Dermis blood vessel endothelial cell (primary cell): ENCODE measurements at places on chromosomes 11 and 22. TPM values are rescaled to one million over a fixed set of nuclear protein-coding genes. Genes with fewer than 3 reads are reported as not detected.

The APOA5 gene
- not detected in 2 replicates for total RNA-seq

The KCTD14 gene
- total RNA-seq = 0.51 and 1.1 TPM in 2 replicates

The LGR4 gene
- total RNA-seq = 1.9 and 3.6 TPM in 2 replicates

The OR5F1 gene
- total RNA-seq = not detected in 2 replicates

The DSCAML1 gene
- under 0.01 TPM in 1 of 2 replicates, not detected in the other for total RNA-seq

The YDJC gene
- total RNA-seq = 21.3 and 25.0 TPM in 2 replicates

The ACTN3 gene
- under 0.01 and 0.14 TPM in 2 replicates for total RNA-seq

DNA sequence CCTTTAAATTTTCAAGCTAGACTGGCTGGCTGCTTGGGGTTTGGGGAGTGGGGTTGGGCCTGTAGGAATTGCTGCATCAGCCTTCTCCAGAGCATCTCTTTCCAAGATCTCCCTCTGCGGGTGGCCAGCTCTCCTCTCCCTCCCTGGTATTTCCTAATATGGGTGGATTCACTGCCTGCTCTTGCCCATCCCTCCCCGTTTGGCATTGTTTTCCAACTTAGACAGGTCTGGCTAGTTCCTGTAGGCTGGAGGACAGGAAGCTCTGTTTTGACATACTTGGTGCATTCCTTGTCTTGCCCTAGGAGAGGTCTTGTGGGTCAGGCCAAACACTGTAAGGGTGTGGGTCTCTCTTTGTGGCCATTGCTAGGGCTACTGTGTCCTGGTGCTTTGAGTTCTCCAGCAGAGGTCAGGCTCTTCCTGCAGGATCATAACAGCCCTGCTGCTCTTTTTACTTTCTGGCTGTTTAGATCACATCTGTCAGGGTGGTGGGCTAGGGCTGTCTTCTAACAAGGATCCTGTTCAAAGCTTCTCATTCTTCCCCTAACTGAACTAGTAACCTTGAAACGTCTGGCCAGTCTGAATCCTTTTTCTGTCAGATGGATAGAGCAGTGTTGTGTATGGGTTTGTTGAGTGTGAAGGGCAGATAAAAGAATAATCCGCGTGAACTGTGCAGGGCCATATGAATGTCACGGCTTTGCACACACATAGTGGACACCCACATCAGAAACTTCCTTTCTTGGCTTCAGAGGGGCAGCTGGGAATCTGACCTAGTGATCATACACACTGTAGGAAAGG is 18.3 kb upstream of the MICALL1 start:
- DNase-seq = peak; percentile 86

DNA sequence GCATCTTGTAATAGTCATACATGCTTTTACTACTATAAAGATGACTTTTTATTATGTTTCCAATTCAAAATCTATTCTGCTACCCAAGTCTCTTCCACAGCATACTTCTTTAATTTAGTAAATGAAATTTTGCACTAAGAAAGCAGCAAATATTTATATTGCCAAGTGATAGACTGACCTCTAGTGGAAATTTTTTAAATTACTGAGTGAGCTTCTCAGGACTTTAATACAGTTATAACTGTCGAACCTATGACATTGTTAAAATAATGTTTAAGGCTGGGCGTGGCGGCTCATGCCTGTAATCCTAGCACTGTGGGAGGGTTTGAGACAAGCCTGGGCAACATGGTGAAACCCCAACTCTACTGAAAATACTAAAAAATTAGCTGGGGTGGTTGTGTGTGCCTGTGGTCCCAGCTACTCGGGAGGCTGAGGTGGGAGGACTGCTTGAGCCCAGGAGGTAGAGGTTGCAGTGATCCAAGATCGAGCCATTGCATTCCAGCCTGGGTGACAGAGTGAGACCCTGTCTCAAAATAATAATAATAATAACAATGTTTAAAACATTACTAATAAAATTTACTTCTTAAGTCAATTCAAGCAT is 27.3 kb downstream of the STK33 start:
- peak; percentile 58 for DNase-seq

- no peak for DNase-seq
Observed at GRCh38 chr22:24878969-24879368, 67.5 kb downstream of the LHFPL7 start.

GRCh38 chr11:131666617-131667016 is 296.2 kb downstream of the NTM start:
- DNase-seq = no peak

DNA sequence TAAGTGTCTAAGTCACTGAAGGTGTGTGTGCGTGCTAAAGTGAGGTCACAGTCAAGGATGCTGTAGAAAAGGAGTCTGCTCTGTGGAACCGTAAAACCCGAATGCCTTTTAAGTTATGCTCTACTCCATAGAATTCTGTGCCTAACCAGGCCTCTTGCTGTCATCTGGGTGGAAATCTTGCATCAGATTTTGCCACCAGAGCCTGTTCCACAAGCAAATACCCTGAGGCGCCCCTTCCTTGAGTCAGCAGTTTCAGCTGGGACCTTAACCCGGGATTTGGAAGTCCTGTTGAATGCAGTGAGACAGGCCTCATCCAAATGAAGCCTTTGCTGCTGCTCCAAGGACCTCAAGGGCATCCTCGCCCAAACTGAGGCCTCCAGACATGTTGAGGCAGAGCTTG is 109.8 kb downstream of the WNT11 start:
- no peak for DNase-seq

- DNase-seq = no peak
Observed at GRCh38 chr22:24216541-24217209, 28.2 kb downstream of the GGT5 start.

GRCh38 chr22:39530692-39531331 is 1.7 kb downstream of the RPS19BP1 start:
- peak; percentile 56 for DNase-seq

GRCh38 chr11:6927030-6927617 is 898 bp downstream of the ZNF215 start:
- peak; percentile 2 for DNase-seq

DNA sequence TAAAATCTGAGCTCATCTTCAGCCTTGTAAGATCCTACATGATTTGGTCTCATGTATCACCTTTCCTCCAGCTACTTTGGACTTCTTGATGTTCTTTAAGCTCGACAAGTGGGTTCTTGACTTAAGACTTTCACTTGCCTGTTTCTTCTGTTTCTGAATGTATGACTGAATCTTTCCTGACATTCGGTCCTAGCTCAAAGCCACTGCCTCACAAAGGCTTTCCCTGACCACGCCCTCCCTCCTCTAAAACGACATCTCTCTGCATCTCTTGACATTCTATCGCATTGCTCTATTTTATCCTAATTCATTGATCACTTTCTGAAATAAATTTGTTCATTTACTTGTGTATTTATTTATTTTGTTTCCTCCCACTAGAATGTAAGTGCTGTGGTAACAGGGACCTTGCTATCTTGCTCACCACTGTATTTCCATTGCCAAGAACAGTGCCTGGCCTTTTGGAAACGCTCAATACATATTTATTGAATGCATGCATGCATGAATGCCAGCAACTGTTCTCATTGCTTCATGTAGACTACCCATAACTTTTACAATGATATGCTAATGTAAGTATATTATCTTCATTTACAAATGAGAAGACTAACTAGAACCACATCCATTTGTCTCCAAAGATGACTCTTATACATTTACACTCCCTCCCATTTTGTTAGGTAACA is 43.0 kb downstream of the LMO2 start:
- DNase-seq = no peak

DNA sequence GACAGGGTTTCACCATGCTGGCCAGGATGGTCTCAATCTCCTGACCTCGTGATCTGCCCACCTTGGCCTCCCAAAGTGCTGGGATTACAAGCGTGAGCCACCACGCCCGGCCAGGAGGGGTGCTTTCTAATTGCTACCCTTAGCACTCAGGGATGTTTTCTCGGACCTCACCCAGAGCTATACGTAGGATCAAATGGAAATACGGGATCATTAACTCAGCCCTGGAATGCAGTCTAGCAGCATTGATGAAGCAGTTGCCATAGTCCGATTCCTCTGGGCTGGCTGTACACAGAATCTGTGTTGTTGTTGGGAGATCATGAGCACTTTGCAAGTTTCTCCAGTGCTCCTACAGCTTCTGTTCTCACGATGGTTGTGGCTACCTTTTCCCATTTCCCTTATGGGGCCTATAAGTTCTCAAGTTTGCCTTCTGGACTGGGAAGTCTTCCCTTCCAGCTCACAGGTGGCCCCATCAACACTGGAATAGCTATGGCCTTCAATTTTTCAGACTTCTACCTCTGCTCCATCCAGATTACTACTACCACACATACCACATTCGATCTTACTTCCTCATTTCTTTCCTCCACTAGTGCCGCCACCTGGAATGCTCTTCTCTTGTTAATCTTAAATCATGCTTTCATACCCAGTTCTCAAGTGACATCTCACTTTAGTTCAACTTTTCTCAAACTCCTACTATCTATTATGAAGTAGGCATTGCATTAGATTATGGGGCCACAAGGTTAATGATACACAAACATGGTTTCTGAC is 16.1 kb upstream of the PCF11 start:
- DNase-seq = no peak

GRCh38 chr22:23893121-23893944 is 850 bp upstream of the MIF start:
- DNase-seq = no peak

- DNase-seq = no peak
Observed at GRCh38 chr11:125768336-125769046, 10.1 kb downstream of the PATE2 start.

DNA sequence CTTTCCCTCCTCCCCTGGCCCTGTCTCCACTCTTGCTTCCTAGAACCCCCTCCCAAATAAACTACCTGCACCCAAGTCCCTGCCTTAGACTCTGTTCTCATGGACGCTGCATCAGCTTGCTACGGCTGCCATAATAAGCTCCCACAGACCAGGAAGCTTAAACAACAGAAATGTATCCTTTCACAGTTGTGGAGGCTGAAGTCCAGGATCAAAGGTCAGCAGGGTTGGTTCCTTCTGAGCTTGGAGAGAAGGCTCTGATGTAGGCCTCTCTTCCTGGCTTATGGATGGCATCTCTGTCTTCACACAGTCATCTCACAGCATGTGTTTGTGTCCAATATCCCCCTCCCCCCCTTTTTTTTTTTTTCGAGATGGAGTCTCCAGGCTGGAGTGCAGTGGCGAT is 23.4 kb downstream of the CBX7 start:
- DNase-seq = no peak

DNA sequence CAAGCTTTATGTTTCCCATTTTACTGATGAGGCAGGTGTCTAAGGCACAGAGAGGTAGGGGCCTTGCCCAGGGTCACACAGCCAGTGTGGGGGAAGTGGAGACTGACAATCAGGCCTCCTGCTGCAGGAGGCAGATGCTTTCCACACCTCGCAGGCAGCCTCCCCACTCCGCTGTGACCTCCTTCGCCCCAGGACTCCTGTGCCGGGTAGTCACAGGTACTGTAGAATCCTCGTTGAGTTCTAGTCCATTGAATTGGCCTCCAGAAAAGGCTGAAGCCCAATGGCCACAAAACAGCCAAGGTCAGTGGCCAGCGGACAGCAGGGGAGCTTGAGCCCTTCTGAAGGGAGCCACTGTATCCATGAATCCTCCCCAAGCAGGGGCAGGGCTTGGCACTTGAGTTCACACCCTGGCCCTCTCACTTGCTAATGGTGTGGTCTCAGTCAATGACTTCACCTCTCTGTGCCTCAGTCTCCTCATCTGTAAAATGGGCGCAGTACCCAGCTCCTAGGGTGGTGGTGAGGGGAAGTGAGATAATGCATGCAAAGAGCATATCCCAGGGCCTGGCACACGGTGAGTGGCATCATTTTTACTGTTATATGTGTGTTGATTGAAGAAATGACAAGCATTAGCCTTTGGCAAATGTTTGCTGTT is 1.1 kb upstream of the FXYD2 start:
- DNase-seq = no peak

DNA sequence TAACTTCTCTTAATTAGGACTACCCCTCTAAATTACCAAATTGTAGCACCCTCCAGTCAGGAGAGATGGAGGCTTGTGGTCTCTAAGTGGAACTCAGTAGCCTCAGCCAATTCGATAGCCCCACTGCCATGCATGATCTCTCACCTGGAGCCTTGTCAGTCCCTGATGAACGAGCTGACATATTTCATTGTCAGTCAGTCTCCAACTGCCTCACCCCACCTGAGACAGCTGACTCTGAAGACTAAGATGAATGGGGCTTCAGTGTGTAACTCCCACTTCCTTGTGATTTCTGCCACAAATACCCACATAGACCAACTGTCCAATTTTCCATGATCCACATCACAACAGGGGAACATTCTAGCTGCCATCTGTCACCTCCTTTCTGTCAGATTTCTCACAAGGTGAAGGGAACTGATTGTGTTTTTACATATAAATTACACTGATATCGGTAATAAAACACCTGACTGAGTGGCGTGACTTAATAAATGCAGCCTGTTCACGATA is 206.5 kb downstream of the FAM181B start:
- DNase-seq = no peak

GRCh38 chr11:84476581-84476980 is 1150.6 kb downstream of the DLG2 start:
- no peak for DNase-seq

DNA sequence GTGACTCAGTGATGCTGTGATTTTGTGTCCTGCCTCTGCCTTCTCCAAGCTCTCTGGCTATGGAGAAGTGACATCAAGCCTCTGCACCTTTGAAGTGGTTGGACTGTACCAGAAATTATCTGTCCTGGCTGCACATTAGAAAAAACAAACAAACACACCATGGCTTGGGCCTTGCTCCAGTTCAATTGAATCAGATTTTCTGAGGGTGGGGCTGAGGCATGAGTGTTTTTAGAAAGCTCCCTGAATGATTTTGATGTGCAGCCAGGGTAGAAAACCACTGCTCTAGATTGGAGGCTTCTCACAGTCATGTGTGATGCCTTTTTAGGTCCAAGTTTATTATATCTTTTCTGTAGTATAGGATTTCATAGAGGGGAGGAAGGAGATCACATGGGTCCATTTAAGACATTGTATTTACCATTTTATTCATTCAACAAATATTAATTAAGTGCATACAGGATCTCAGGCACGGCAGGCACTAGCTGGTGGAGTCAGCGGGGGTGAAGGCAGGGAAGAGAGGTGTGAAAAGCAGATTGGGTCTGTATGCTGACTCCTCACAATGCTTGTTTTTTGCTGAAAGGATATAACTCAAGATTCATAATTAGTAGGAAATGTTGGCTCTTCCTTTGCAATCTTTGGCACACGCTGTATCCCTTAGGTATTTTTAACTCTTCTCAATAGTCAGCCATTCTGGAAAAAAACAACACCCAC is 7.1 kb upstream of the VSTM5 start:
- peak; percentile 20 for DNase-seq

DNA sequence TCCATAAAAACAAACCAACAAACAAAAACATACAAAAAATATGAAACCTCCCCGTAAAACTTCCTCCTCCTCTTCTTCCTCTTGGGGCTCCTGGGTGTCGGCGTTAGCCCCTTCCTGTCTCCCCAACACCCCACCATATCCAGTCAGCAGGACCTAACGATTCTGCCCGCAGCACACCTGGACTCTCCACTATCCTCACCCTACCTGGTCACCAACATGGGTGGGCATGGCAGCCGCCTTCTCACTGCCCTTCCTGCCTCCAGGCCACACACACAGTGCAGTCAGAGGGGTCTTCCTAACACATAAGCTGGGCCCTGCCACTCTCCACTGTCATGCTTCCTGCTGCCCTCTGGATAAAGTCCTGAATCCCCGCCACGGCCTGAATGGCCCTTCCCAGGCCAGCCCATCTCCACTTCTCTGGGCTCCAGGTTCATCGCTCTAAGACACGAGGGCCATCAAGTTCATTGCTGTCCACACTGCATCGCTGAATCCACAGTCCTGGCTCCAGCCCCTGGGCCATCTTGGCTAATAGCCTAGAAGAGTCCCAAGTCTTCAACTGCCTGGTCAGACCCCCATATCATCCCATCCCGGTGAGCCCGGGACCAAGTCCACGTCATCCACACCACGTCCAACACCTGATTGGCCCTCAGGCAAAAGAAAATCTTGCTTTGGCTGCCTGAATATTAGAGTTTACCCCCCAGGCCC is 76.2 kb downstream of the IGLL1 start:
- DNase-seq = no peak

GRCh38 chr11:3684129-3684818 is 13.1 kb upstream of the CHRNA10 start:
- DNase-seq = no peak
